HL-60 (cell line): ENCODE measurements at places on chromosomes 1 and 21.

- no peak for DNase-seq
Observed at GRCh38 chr1:8660411-8660828, 157.0 kb downstream of the RERE start.

DNA sequence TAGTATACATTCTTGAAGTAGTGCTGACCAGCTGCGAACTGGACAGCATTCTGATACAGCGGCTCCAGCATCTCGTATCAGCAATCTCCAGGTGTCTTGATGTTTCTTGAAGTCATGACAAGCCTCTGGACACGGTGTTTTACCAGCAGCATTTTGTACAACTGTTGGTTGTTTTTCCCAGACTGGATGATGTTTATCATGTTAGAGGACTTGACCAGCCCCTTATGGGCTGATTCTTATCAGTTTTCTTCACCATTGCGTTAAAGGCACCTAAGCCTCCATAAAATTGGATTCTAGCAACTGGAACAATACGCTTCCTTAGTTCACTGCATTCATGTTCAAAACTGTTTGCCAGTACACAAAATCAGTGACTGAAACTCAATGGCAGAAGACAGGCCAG lies 29.1 kb downstream of the CACHD1 start:
- DNase-seq: no peak

GRCh38 chr21:33569991-33570390 lies 18.5 kb downstream of the DONSON start:
- DNase-seq: no peak

GRCh38 chr1:157119008-157119407 lies 19.2 kb downstream of the ETV3 start:
- DNase-seq: no peak

DNA sequence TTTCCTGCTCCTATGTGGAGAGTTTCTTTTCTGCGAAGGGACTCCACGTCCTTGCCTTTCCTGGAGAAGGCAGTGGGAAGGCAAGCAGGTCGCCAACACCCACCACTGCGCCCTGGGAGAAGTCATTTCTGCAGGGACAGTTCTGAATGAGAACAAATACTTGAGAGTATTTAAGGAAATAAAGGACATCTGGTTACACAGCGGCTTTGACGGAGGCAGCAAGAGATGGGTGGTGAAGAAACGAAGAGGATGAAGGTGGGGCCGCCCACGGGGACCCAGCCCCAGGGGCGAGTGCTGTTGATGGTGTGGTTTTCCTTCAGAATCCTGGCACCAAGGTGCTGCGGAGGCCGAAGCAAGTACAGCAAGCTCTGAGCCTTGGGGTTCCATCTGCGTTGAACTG lies 75.5 kb downstream of the PSMG1 start:
- no peak for DNase-seq

DNA sequence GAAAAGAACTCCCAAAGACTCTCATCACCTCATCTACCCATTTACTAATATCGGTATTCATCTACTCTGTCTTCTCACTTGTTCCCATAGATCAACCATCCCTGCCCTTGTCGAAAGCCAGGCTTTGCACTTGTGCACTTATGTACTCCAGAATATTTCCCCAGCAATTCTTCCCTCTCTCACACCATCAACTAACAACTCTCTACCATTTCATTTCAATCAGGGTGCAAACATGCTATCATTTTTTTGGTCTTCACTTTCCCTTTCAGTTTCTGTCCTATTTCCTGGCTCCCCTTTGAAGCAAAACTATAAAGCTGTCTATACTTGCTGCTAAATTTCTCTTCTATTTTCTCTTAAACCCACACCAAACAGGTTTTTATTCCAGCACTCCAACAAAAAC lies 6.7 kb downstream of the C1orf105 start:
- no peak for DNase-seq

GRCh38 chr1:162564762-162565218 lies 3.3 kb downstream of the UAP1 start:
- no peak for DNase-seq

- no peak for DNase-seq
Observed at GRCh38 chr1:194917769-194918168, 1690.5 kb downstream of the KCNT2 start.

DNA sequence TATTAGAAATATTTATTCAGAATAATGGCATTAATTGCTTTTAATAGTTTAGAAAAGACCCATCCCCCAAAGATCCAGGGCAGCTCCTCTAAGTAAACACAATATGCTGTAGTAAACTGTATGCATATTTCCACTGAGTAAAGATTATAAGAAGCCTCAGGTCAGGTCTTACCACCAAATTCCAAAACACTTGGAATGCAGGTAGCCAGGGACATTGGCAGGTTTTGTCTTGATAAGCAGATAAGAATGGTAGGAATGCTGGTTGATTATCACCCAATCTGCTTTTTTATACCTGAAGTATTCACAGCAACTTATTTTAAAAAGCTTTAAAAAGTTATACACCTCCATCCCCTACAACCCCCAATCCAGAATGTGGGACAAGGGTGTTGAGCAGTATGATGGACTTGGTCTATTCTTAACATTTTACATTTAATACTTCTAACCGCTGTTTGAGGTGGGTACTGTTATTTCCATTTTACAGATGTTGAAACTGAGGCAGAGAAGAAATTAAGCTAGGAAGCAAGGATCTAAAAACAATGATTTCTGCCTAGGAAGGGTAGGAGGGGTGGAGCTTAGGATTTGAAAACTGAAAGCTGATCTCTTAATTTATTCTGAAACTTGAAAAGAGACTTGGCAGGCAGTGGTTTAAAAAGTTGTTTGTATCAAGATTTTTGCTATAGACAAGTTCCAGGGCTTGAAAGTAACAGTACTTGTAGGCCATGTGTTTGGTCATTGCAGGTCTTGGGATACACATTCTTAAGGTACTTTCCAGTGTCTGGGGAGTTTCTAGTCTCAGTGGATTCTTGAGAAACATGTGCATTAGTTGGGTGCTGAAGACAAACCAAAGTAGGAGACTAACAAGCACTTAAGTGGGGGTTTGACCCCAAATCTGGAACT lies 15.6 kb upstream of the THEM4 start:
- no peak for DNase-seq

DNA sequence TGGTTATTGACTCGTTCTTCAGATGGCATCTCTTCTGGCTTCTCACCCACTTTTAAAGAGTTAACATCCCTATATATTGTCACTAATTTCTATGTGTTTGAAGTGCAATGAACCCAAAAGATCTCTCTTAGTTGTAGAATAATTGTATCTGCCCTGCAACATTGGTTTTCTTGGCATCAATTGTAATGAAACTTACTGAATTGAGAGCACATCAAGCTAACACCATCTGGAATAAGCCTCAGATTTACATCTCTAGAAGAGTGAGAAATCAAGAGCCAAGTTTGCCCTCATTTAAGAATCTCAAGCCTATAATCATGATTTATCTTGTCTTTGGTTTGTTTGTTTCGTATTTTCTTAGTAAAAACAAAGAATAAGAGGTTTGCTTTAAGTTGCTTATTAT lies 372.6 kb upstream of the LRRC7 start:
- DNase-seq: no peak

DNA sequence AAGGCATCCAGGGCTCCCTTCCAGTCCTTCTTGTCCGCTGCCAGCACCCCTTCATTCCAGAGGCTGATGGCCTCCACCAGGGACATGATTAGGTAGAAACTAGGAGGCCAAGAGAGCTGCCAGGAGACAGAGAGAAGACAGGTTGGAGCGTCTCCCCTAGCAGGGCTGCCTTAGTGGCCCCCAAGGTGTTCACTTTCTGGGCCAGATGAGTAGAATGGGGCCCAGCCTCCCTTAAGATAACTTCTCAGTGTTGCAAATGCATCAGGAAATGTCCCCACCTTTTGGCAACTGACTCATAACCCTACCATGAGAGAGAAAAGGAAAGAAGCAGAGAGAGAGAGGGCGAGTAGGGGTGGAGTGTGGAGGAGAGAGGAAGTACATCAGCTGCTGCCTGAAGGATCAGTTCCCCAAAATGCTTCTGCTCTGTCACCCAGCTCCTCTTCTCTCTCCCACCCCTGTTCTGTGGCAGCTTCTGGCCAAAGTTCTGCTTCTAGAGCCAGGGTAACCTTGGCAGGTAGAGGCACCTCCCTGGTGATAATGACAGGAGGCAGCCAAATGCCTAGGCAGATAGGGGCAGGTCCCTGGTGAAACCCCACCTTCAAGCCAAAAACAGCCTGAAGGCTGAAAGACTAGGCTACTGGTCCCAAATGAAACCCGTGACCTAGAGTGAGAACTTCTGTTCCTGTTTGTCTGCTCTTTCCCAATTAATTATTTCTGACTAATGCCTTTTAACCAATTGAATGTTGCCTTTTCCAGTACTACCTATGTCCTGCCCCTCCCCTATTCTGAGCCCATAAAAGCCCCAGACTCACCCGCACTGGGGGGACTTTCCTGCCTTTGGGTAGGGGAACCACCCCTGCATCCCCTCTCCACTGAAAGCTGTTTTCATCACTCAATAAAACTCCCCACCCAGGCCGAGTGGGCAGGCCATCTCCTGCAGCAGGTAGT lies at the start of gene NCF2:
TSS of gene NCF2 (minus strand) at position 216 of the 948 bp plus-strand sequence. CDS start at position 86, 130 bp downstream.
- DNase-seq: peak; percentile 95

DNA sequence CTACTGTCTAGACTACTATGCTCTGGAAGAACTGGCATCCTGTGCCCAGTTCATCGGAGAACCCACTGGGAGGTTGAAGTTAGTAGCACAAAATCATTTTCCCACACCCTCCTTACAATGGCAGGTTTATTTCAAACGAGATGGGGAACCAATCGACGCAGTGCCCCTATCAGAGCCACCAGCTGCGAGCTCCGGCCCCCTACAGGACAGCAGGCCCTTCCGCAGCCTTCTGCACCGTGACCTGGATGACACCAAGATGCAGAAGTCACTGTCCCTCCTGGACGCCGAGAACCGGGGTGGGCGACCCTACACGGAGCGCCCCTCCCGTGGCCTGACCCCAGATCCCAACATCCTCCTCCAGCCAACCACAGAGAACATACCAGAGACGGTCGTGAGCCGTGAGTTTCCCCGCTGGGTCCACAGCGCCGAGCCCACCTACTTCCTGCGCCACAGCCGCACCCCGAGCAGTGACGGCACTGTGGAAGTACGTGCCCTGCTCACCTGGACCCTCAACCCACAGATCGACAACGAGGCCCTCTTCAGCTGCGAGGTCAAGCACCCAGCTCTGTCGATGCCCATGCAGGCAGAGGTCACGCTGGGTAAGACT lies 115.5 kb upstream of the KLHDC7A start:
- DNase-seq: no peak

- peak; percentile 84 for DNase-seq
Observed at GRCh38 chr1:202976633-202977032, 9.6 kb upstream of the CYB5R1 start.

GRCh38 chr1:83318366-83318765 lies 680.6 kb downstream of the TTLL7 start:
- no peak for DNase-seq

- DNase-seq: no peak
Observed at GRCh38 chr1:222928212-222928611, 113.4 kb downstream of the DISP1 start.

- DNase-seq: no peak
Observed at GRCh38 chr1:223802032-223802431, 43.7 kb downstream of the TP53BP2 start.

DNA sequence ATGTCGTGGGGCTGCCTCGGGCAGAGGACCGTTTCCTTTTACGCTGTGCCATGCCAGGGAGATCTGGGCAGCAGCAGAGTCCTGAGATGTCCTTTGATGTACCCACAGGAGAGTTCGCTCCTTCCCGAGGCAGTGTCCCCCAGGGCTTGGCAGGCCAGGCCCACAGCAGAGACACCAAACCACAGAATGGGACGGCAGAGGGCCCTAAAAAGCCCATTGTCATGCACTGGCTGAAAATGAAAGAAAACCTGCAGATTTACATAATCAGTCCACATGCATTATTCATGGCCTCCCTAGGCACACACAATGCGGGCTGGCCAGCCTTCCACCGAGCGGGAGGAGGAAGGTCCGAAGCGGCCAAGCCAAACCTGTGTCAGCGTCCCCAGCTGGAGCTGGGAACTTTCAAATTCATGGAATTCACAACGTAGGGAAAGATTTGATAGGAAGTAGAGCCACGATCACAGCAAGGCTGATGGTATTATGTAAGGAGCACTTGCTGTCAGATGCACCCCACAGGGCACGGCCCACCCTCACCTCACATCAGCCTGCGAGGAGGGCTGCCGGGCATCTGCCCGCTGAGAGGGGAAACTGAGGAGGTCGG lies 25.3 kb upstream of the EFHD2 start:
- DNase-seq: no peak

- DNase-seq: no peak
Observed at GRCh38 chr1:210709701-210710100, 381.0 kb downstream of the HHAT start.

- no peak for DNase-seq
Observed at GRCh38 chr1:79151006-79151796, 144.7 kb upstream of the ADGRL4 start.

- no peak for DNase-seq
Observed at GRCh38 chr1:81433676-81434075, 367.1 kb upstream of the ADGRL2 start.

DNA sequence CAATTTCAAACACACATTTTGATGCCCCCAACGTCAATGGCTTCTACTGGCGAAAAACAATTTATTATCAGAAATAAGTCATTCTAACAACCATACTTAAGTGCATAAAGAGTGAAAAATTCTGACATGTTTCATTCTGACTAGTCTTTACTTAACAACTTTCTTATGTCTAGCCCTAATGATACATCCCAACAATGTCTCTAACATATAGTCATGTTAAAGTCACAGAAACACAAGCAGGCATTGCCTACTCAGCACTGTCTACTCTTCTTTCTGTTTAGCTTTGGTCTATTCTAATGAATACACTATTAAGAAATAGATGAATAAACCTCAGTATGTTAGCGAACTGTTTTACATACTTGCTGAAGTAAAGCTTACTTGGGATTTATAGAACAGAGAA lies 105.8 kb upstream of the DUSP10 start:
- DNase-seq: no peak

GRCh38 chr1:66589326-66589725 lies 55.4 kb downstream of the SGIP1 start:
- DNase-seq: no peak

GRCh38 chr1:241336335-241336734 lies 20.7 kb downstream of the RGS7 start:
- DNase-seq: peak; percentile 49

DNA sequence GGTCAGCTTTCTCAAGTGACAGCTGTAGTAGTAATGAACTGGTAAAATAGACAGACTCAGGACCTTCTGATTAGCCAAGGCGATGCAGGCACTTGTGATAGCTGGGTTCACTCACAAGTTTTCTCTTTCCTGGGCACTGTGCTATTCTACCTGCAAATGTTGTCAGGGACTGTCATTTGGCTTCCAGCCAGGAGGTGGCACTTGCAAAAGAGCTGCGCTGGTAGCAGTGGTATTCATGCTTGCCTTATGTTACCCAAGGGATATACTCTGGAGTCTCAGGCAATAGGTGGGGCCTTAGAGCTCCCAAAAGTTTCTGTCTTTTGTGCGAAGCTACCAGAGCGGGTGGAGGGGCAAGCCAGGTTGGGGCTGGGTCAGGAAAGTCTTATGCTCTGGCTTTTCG lies 23.5 kb downstream of the IFI44 start:
- no peak for DNase-seq

- no peak for DNase-seq
Observed at GRCh38 chr1:208158640-208159554, 85.3 kb downstream of the PLXNA2 start.
